Caudate nucleus (tissue), 63 donors: ENCODE measurements at places on chromosomes 3 and 15.
A peak's percentile ranks its signal among the peaks of the same experiment; 100 is the strongest.

GRCh38 chr15:40847223-40847961 lies 3.5 kb downstream of the SPINT1 start:
- no peak for DNase-seq

GRCh38 chr15:24944954-24945353 lies 9.8 kb upstream of the SNRPN start:
- DNase-seq, result no peak

- no peak for DNase-seq
Measured at GRCh38 chr3:185084901-185085300, 68.0 kb downstream of the C3orf70 start.

GRCh38 chr3:128075522-128076482 lies 23.6 kb downstream of the SEC61A1 start:
- DNase-seq, result peak; percentile 84

DNA sequence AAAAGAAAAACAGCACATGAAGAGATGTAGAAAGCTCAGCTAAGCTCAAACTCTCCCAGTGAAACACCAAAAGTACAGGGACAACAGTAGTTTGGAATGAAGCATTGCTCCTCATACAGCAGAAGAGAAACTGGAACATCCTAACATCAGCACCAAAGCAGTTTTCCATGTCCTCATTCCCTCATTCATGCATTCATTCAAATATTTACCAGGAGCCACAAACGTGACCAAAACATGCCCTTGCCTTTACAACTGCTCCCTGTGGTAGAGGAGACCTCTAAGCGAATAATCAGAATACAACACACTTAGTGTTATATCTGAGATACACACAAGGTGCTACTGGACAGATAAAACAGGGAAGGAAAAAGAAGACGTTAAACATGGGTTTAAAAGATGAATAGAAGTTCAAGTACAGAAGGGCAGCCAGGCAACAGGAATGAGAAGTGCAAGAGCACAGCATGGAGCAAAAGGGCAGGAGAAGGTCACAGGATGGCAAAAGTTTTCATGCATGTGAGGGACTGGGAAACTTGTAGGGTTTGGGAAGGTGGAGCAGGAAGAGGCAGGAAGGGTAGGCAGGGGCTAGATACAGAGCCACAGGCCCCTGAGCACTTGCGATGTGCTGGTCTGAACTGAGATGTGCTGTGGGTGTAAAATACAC lies 58.5 kb upstream of the LMCD1 start:
- no peak for DNase-seq

GRCh38 chr15:73981761-73982221 lies 10.3 kb downstream of the STOML1 start:
- no peak for DNase-seq

- no peak for DNase-seq
Measured at GRCh38 chr15:35560258-35560657, 14.3 kb upstream of the DPH6 start.

- DNase-seq, result no peak
Measured at GRCh38 chr15:54256190-54256589, 277.9 kb downstream of the UNC13C start.

GRCh38 chr3:155352900-155353490 lies 59.5 kb upstream of the STRIT1 start:
- DNase-seq, result no peak
